Posterior vena cava (tissue), 2 donors: ENCODE measurements at places on chromosomes 1 and 21. TPM values are rescaled to one million over a fixed set of nuclear protein-coding genes. Genes with fewer than 3 reads are reported as not detected.

DNA sequence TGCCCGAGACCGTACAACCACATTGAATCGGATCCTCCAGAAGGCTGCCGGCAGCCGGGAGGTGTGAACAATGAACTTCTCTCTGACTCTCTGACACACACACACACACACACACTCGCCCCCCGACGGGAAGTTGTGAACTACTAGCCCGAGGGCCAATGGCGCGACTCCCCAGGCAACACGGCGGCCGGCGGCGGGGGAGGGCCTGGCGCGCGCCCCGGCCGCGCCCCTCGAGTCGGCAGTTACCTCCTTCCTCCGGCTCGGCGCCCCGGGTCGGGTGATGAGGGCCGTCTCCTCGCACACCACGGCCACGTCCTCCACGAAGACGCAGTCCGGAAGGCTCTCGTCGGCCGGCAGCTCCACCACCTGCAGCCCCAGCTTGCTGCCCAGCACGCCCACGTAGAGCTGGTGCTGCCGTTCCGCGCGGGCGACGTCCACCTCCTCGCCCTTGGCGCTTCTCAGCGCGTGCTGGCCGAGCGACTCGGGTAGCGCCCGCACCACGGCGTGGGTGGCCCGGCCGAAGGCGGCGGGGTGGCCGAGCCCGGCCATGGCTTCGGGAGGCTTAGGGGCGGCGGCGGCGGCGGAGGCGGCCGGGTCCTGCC lies 361 bp downstream of the DDAH1 start:
- DNase-seq: peak; percentile 91

- no peak for DNase-seq
Measured at GRCh38 chr1:231720652-231721325, 94.2 kb downstream of the DISC1 start.

Gene NCF2
- 12.8 TPM for total RNA-seq

Gene MX2
- 20.4 TPM for total RNA-seq

Gene ERG
- total RNA-seq: 28.6 TPM

Gene OR2T11
- total RNA-seq: not detected

DNA sequence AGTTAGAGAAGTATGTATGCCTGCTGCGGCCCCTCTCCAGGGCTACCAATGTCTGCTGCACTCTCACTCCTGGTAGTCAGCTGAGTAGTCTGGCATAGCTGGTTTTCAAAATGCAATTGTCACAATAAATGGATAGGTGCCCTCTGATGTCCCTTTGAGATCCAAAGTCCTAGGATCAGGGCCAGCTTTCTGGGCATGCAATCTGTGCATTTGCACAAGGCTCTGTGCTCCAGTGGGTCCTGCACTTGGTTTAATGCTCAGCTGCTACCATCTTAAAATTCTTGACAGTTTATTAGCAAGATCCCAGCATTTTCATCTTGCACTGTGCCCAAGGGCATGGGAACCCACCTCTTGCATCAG lies 233.8 kb downstream of the LTN1 start:
- DNase-seq: no peak

DNA sequence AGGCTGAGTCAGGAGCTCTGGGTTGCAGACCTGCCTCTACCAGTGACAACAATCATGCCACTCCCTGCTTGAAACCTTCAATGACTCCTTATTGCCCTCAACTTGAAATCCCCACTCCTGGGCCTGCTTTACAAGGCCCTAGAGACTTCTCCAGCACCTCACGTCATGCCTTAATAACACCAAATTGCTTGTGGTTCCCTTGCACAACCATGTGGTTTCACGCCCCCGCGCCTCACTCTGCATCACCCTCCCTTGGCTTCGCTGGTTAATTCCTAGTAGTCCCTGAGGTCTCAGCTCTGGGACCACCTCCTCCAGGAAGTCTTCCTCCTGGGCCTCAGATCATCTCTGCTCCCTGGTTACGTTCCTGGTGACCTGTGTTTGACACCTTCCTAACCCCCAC lies 33.0 kb downstream of the EPHA2 start:
- peak; percentile 80 for DNase-seq

Gene HCN3
- total RNA-seq: 1.5 TPM

Gene OR2L5
- total RNA-seq: not detected

GRCh38 chr1:172342584-172343239 lies 77.8 kb upstream of the C1orf105 start:
- no peak for DNase-seq

DNA sequence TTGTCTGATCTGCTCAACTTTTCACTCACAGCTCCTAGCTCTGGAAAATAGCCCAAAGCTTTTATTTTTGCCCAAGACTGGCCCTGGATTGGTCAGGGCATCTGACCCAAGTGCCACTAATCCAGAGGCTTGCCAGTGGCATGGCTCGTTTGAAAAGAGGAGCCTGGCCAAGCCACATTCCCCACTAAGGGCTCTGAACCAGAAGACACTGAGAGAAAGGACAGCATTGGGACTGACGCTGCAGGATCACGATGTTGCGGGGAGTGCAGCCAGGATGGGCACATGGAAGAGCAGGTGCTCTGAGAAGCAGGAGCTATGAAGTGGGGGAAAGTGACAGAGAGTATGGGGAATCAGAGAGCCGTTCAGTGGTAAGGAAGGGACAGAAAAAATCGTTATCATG lies 44.9 kb upstream of the TSPAN2 start:
- no peak for DNase-seq

- no peak for DNase-seq
Measured at GRCh38 chr1:19988267-19989006, 9.0 kb upstream of the PLA2G2A start.
